ENCODE measurements at places on chromosomes 4 and X. TPM values are rescaled to one million over a fixed set of nuclear protein-coding genes. Genes with fewer than 3 reads are reported as not detected.

DNA sequence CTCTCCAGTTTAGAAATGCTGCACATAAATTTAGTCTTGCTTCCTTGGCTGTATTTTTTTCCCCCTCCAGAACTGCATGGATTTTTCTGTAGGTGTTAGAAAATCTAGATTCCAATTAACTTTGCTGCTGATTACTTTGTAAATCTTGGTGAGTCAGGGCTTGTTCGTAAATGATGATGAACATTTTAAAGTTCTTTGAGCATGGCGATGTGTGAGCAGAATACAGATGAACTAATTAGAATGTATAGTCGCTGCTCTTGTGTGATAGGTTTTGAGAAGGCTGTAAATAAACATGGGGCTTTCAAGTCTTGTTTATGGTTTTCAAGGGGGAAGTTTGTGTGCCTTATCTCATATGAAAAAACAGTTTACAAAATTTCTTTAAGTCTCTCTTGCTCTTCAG lies 23.3 kb downstream of the LIMCH1 start:
- DNase-seq, result no peak

DNA sequence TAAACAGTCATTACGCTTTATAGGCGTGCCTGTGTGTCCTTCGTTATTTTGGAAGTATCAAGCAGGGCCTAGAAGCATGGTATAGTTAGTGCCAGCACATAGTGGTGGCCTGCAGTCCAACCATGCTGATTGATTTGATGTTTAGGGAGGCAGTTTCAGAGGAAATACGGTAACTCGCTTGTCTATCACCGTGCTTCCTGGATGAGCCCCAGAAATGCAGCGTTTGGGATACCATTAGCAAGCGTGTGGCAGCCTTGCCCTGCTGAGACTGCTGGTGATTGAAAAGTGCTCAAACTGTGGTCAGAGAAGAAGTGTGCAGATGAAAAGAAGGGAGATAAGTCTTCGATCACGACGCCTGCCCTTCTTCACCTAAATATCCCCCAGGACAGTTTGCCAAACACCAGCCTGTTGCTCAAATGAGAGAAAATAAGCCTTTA lies 158.4 kb downstream of the CHIC2 start:
- no peak for DNase-seq

DNA sequence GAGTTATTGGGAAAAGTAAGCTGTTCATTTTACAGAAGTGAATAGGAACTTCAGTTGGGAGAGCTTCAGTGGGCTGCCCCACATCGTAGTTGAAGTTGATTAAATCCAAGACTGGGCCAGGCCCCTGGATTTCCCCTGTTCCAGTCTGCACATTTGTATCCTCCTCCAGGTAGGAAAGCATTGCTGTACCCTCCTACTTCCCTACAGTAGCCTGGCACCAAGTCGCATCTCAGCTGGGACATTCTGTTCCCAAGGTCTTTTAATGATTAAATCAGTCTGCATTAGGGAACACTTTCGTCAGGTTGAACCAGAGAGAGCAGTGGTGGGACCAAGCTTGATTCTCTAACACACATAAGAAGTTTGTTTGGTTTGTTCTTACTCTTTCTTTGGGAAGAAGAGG lies 165.8 kb upstream of the PPARGC1A start:
- DNase-seq, result no peak

DNA sequence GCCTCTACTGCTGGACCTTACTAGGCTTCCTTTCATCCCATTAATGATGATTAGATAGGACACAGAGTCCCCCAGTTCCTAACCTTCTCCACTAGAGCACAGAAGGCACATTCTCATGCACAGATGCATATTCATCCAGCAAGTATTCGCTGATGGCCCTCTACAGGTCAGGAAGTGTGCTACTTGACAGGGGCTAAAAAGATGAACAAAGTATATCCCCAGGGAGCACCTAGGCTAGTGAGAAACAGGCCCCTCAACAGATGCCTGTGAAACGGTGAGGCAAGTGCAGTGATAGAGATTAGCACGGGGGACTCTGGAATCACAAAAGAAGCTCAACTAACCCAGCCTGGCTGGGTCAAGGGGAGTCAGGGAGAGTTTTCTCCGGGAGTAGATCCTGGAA lies 95.8 kb downstream of the MGST2 start:
- no peak for DNase-seq

The CXCR3 gene
- 0.49 TPM for total RNA-seq

DNA sequence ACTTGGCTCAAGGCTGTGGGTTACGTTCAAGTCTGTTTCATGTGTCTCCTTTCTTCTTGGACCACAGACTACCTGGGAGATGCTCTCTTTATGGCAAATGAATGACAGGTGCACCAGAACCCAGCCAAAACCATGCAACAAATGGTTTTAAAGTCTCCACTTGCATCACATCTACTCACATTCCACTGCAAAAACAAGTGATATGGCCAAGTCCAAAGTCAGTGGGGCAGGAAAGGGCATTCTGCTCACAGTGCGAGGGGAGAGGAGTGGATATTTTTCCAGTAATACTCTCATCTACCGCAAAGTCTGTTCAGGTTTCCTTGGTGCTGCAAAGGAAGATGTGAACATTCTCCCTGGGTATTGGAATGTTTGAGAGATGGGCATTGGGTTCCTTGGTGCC lies 120.5 kb downstream of the UCHL1 start:
- DNase-seq, result no peak

The LRP2BP gene
- total RNA-seq, result 1.8 TPM

GRCh38 chr4:47852136-47852535 lies 14.3 kb upstream of the CORIN start:
- DNase-seq, result no peak

The CCNG2 gene
- total RNA-seq, result 57.5 TPM

Measured in aorta (tissue), 5 donors.